ENCODE measurements at places on chromosomes 1 and 21.

GRCh38 chr1:246005067-246005466, 502.0 kb downstream of the SMYD3 start:
- DNase-seq, result no peak

DNA sequence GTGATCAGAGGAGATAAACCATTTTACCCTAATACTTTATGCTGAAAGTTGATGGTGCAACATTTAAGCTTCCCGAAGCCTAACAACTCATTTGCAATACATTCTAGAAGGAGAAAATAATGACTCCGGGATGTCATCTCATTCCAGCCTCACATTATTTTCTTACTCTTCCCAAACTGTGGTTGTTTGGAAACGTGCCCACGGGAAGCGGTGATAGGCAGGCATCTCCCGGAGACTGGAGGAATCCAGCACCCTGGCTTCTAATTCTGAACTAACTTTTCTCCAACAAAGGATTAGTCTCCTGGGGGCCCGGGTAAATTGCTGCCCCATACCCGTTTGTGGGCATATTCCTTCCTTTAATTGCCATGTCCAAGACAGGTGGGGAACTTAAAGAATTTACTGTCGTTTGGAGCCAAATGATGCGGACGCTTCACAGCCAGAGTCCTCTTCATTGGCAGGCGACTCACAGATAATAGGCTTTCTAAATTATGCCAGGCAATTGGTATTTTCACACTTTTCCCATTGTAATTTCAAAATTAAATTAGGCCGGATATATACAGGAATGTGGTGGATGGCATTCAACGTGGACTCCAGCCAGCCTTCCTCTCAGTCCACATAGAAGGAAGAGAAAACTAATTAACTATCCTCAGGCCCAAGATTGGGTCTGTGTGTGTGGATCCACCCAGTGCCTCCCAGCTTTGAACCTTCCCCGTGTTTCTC, 278.1 kb downstream of the AJAP1 start:
- DNase-seq, result no peak

DNA sequence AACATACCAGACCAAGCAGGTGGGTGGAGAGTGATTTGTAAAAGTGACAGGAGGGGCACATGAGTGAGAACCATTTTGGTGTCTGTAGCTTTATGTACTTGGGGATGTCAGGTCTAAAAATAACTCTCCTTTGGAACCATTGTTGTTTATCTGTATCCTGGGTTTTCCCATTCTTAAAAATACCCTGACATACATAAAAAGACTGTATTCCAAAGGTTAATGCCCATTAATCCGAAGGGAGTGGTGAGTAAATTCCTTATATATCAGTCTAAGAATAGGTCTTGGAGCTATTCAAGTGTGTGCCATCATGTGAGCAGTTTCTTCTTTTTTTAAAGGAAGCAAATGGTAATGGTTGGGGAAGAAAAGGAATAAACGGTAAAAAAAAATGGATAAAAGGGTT, 117.5 kb downstream of the TGFB2 start:
- no peak for DNase-seq

- no peak for DNase-seq
These were observed 89.7 kb upstream of the ESRRG start for GRCh38 chr1:216812966-216813365.

- no peak for DNase-seq
These were observed 25.9 kb upstream of the HOOK1 start for GRCh38 chr1:59788825-59789224.

DNA sequence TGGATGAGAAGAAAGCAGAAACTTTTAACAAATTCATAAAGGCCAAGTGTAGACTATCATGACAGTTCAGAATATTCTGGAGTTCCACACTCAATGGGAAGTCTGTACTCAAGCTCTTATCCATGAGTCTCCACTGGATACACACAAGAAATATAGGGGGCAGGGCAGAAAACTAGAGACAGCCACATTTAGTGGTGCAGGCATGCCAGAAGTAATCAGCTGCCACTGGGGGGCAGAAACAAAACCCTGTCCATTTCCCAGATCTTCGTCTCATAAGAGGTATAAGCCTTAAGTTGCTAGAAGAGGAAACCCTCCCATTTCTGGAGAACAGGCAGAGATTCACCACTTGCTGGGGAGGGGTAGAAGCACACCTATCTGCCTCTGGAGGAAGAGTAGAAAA, 166.8 kb upstream of the GALNT2 start:
- DNase-seq, result no peak

DNA sequence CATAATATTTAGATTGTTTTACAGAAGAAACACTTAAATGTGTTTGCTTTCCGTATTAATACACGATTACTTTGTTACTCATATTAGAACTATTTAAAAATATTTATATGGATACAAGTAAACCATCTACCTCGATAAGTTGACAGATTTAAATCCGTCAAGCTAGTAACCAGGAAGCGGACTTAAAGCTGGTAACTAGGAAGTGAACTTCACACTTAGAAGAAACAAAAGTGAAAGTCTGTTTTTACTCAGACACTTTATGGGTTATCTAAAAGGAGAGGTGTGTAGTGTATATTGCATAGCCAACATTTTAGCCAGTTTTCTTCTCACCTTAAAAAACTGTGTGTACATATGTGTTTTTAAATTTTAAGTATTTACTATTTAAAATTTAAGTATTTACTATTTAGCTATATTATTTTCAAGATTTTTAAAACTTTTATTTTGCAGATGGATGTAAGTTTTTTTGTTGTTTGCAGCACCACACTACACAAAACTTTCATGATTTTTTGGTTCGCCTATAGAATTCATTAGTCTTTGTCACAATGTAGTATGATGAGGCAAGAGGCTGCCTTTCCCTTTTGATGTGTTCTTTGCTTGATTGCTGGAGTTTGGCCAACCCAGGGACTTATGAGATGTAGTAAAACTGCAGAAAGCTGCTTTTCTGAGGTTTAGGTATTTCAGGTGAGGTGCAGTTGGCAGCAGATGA, 2.7 kb downstream of the USP25 start:
- DNase-seq, result no peak

DNA sequence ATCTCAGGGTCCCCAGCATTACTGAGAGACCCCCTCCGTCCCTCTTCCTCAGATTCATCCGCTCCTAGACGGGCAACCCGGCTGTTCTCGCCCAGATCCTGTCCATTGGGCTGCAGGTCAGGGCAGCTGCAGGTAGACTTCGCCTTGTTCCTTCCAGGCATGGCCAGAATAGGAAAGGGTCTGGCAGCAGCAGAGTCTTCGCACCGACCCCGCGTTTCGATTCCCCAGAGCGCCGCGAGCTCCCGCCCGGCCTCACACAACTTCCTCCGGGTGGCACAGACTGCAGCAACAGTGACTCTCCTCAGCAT, 265 bp downstream of the NRDC start:
- no peak for DNase-seq

DNA sequence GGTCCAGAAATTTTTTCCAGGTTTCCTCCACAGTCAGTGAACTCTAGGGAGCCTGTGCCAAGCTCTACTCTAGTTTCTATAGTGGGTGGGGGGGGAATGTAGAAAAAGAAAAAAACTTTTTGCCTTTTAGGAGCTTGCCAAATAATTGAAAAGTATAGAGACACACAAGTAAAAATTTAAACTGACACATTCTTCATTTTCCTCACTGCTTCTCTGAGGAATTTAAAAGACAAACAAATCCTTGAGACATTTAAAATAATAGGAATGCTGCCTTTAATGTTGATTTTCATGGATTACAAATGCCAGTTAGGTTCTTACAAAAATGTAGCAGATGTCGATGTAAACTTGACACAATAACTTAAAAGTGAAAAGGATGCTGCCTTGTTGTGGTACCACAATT, 241.9 kb downstream of the DNM3 start:
- no peak for DNase-seq

DNA sequence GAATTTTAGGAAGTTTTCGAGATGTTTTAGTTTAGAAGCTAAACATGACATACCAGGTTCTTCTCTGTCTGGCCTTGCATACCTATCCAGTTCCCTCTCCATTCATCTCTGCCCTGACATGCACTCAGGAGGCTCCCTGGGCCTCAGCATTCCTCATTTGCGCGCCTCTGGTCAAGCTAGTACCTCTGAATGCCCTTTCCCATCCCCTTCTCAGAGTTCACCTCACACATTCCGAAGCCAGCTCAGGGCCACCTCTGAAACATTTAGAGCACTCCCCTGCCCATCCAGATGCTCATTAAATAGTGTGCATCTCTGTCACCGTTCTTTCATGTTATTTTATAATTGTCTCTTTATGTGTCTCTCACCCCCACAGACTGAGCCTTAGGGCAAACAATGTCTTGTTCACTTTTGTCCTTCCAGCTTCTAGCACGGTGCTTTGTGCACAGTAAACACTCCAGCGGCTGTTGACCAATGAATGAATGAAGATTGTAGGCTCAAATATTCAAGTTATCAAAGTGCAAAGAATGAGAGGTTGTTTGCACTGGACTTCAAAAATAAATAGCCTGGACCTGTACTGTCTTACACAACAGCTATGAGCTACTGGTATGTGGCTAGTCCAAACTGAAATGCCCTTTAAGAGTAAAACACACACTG, 1.2 kb upstream of the DHCR24 start:
- no peak for DNase-seq
